Cardiac fibroblast (primary cell): ENCODE measurements at places on chromosomes 2 and 18.

GRCh38 chr2:239398521-239398921 lies 2.3 kb downstream of the HDAC4 start:
- DNase-seq, result no peak

GRCh38 chr2:32129086-32129485 lies 36.6 kb upstream of the SLC30A6 start:
- no peak for DNase-seq

GRCh38 chr2:231399853-231400680 lies 4.6 kb downstream of the B3GNT7 start:
- DNase-seq, result peak; percentile 50

DNA sequence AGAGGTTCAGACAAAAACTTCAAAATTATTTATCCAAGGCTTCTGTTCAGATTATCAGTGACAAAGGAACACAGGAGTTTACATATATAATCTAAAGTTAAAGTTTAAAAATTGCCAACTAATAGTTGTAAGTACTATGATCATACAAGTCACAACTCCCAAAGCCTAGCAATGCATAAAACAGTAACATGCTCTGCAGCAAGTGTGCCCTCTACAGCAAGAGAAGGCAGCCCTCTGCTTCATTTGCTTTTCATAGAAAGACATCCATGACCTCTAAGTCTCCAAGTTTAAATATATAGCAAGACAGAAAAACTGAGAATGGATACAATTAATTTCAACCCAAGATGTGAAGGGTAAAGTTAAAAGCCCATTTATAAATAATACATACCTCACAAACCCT lies 13.3 kb downstream of the RAB1A start:
- no peak for DNase-seq

GRCh38 chr2:160368988-160369930 lies 124.3 kb downstream of the RBMS1 start:
- DNase-seq, result peak; percentile 84
